ENCODE measurements at places on chromosomes 3 and 15. TPM values are rescaled to one million over a fixed set of nuclear protein-coding genes. Genes with fewer than 3 reads are reported as not detected.

The RPUSD2 gene
- total RNA-seq = 6.1 TPM

The SRGAP3 gene
- total RNA-seq = 5.7 TPM

The RAB6B gene
- 0.09 TPM for total RNA-seq

The PPP4R2 gene
- 27.3 TPM for total RNA-seq

The FNDC3B gene
- total RNA-seq = 71.8 TPM

The ITIH1 gene
- total RNA-seq = not detected

The NOX5 gene
- total RNA-seq = not detected

The KNG1 gene
- total RNA-seq = not detected

The MED12L gene
- total RNA-seq = 0.26 TPM

The ATP10A gene
- 20.8 TPM for total RNA-seq

The PHLDB2 gene
- total RNA-seq = 51.0 TPM

The BLM gene
- 0.23 TPM for total RNA-seq

The CCDC54 gene
- not detected for total RNA-seq

The SPINT1 gene
- 0.58 TPM for total RNA-seq

The AHSG gene
- total RNA-seq = not detected

The TMEM45A gene
- total RNA-seq = 93.9 TPM

The LOXL1 gene
- 313 TPM for total RNA-seq

The FYTTD1 gene
- 19.9 TPM for total RNA-seq

The PARP9 gene
- total RNA-seq = 14.6 TPM

The PIF1 gene
- 4.5 TPM for total RNA-seq

The FBXL22 gene
- total RNA-seq = 0.12 TPM

The GCSAM gene
- total RNA-seq = not detected

The CX3CR1 gene
- total RNA-seq = not detected

The COL7A1 gene
- total RNA-seq = 11.7 TPM

The GUCA1C gene
- total RNA-seq = not detected

The PLOD2 gene
- total RNA-seq = 104 TPM

The TLR9 gene
- total RNA-seq = under 0.01 TPM

The CEP19 gene
- 5.6 TPM for total RNA-seq

The PPM1M gene
- 16.3 TPM for total RNA-seq

The ZNF662 gene
- total RNA-seq = 1.4 TPM

The ALG1L2 gene
- not detected for total RNA-seq

The THRB gene
- total RNA-seq = 3.3 TPM

The TEX264 gene
- total RNA-seq = 73.6 TPM

The SCAMP5 gene
- 0.68 TPM for total RNA-seq

The GOLGA6L22 gene
- total RNA-seq = not detected

The SPINK8 gene
- total RNA-seq = not detected

The TM4SF18 gene
- total RNA-seq = under 0.01 TPM

The SLC30A4 gene
- total RNA-seq = 8.8 TPM

The STAC gene
- total RNA-seq = 2.1 TPM

The SLC24A5 gene
- not detected for total RNA-seq

Data from pericardium fibroblast (primary cell).